Left cardiac atrium (tissue), 4 donors: ENCODE measurements at places on chromosomes 3 and 15. TPM values are rescaled to one million over a fixed set of nuclear protein-coding genes. Genes with fewer than 3 reads are reported as not detected.

ERICH6 gene
- not detected for total RNA-seq

ACTL6A gene
- 27.0 TPM for total RNA-seq

SLC28A1 gene
- total RNA-seq, result 0.18 TPM

GOLGA8J gene
- total RNA-seq, result 0.15 TPM

TM4SF4 gene
- total RNA-seq, result not detected

GOLGA6L10 gene
- total RNA-seq, result 0.15 TPM

IMPG2 gene
- total RNA-seq, result 0.18 TPM

STIMATE gene
- total RNA-seq, result 7.9 TPM
